ENCODE measurements at places on chromosomes 2 and 18. TPM values are rescaled to one million over a fixed set of nuclear protein-coding genes. Genes with fewer than 3 reads are reported as not detected.

- DNase-seq, result no peak
Measured at GRCh38 chr18:33666915-33667314, 88.9 kb downstream of the ASXL3 start.

Gene TXNDC2
- not detected for total RNA-seq

- no peak for DNase-seq
Measured at GRCh38 chr2:37000318-37000717, 34.0 kb upstream of the STRN start.

GRCh38 chr2:48312126-48312525 is 217.8 kb upstream of the STON1 start:
- no peak for DNase-seq

Gene LRATD1
- total RNA-seq, result 139 TPM
